ENCODE measurements at places on chromosomes 7 and 10.

DNA sequence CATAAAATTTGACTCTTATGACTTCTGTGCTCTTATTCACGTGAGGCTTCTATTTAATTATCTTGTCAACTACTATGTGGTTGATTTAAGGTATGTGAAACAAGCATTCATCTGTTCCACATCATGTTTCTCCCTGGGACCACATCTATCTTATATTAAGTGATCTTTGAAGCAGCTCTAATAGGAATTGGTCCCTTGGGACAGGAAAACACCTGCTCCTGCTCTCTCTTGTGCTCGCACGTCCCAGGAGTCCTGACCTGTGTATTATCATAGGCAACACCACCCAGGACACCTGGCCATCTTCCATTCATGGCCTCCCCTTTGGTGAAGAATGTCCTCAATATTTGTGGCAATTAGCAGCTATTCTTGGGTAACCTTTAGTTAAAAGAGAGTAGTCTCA lies 269.2 kb downstream of the NRG3 start:
- DNase-seq = no peak

DNA sequence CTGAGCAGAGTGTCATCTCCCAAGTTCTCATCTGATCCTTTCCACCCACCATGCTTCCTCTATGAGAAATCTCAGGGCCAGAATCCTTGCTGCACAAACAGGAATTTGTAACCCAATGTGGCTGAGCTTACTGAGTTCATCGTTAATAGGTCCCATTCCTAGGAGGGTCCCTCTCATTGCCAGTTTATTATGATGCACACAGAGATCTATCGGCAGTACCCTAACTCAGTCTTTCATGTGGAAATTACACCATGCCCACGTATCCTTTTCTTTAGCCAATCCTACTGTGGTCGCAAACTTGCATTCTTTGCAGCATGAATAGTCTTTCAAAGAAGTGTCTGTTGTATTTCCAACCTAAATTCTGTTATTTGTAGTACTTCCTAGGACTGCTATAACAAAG lies 12.1 kb downstream of the TMEM236 start:
- DNase-seq = no peak

DNA sequence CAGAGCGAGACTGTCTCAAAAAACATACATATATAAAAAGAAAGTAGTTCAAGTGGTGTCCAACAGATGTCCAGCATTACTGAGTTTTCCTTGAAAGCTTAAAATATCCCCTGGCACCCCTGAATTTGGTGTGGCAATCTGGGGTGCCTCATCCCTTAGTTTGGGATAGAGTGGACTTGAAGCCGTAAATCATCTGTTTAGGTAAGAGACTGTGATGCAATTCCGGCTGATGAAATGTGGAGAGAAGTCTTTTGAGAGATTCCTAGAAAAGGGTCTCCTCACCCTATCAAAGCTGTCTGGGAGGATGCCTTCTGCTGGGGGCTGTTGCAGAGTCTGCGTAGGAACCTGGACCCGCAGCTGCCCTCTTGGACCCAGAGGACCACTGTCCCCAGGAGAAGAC lies 408.0 kb downstream of the RPS24 start:
- no peak for DNase-seq

DNA sequence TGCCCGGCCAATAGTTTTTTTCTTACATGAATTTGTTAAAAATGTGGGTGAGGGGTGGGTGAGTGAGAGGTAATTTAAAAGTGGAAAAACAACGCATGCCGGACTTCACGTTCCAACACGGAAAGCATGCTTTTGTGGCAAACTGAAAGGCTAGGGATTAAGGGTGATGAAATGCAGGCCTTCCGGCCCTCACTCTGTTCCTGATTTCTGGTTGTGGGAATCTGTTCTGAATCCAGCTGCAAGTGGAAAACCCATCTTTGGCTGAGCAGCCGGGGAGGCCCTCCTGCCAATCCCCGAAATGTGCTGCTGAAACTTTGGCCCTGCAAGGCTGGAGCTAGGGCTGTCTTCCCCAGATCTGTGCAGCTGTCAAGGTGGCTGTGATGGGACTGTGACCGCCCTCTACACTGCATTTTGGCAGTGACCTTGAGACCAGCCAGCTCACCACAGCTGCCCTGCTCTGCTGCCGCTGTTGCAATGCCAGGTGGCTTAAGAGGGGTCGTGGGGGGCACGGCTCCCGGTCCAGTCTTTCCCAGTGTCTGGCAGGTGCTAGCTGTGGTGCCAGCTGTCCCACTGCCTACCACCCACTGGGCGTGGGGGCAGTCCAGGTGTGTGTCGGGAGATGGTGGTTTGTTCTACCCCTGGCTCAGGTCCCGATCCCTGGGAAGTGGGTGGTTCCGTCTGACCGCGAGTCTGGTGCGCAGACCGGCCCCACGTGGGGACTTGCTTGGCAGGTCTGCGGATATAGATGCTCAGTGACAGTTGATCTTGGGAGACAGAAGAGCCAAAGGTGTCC lies 39.0 kb downstream of the TET1 start:
- no peak for DNase-seq

- DNase-seq = no peak
These were observed 772.9 kb downstream of the SORCS3 start for GRCh38 chr10:105413997-105414396.
